ENCODE measurements at places on chromosomes 1 and 21. TPM values are rescaled to one million over a fixed set of nuclear protein-coding genes. Genes with fewer than 3 reads are reported as not detected.

DNA sequence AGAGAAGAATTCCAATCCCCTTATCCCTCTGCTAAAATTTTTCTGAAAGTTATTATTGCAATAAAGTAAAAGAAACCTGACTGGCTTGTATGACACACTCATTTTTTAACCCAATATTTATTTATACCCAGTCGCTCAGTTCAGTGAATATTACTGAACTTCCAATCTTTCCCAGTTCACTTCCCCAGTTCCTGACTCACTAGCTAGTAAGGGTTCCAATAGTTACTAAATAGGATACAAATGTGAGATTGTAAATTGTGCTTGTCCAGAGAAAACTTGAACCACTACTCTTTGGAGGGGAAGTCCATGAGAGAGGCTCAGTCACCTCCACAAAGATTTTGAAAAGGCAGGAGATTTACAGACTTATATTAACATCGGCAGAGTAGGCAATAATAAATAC lies 31.4 kb downstream of the PRDX6 start:
- no peaks in the 10 kb centered on the region for H3K27me3 ChIP-seq
- no peak for DNase-seq
- no peaks in the 10 kb centered on the region for H3K36me3 ChIP-seq
- no peak overlapping the region for H3K27ac ChIP-seq
- H3K4me1 ChIP-seq: no peaks in the 10 kb centered on the region

GRCh38 chr1:35768350-35769187 lies 1.2 kb downstream of the CLSPN start:
- no peaks in the 10 kb centered on the region for H3K36me3 ChIP-seq
- peaks cover 4% of the 10 kb centered on the region for H3K4me1 ChIP-seq
- H3K4me3 ChIP-seq: peak overlapping the region; percentile 60

GRCh38 chr1:29651246-29651645 lies 414.9 kb downstream of the PTPRU start:
- no peak for DNase-seq
- no peaks in the 10 kb centered on the region for H3K4me1 ChIP-seq
- H3K27ac ChIP-seq: no peak overlapping the region
- H3K27me3 ChIP-seq: no peaks in the 10 kb centered on the region
- no peaks in the 10 kb centered on the region for H3K36me3 ChIP-seq

GRCh38 chr1:44208226-44208625 lies 5.0 kb upstream of the DMAP1 start:
- H3K27me3 ChIP-seq: no peaks in the 10 kb centered on the region
- H3K27ac ChIP-seq: no peak overlapping the region
- H3K36me3 ChIP-seq: no peaks in the 10 kb centered on the region
- DNase-seq: no peak

DNA sequence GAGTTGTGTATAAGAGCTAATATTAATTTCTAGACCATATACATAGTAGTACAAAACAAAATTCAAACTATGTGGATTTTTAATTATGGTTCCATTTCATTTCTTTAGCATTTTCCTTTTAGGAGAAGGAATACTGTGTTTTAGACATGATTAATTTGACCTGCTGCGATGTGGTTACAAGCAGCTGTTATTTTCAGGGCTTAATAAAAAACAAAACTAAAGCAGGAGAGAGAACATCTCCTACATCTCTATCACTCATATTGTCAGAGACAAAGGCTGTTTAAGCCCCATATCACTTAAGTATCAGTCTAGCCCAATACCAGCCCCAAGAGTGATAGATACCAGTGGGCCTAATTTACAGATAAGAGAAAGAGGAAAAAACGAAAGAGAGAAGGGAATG lies 47.6 kb downstream of the ILDR2 start:
- no peaks in the 10 kb centered on the region for H3K27me3 ChIP-seq
- H3K27ac ChIP-seq: no peak overlapping the region
- H3K36me3 ChIP-seq: no peaks in the 10 kb centered on the region
- H3K4me3 ChIP-seq: no peak overlapping the region

GRCh38 chr1:193569096-193569982 lies 382.9 kb upstream of the B3GALT2 start:
- H3K4me3 ChIP-seq: no peak overlapping the region
- H3K27ac ChIP-seq: no peak overlapping the region
- H3K36me3 ChIP-seq: no peaks in the 10 kb centered on the region

- H3K36me3 ChIP-seq: no peaks in the 10 kb centered on the region
- no peaks in the 10 kb centered on the region for H3K4me1 ChIP-seq
- no peak overlapping the region for H3K4me3 ChIP-seq
- DNase-seq: no peak
- H3K27ac ChIP-seq: no peak overlapping the region
These were observed 154.8 kb downstream of the C1orf21 start for GRCh38 chr1:184541537-184542152.

DNA sequence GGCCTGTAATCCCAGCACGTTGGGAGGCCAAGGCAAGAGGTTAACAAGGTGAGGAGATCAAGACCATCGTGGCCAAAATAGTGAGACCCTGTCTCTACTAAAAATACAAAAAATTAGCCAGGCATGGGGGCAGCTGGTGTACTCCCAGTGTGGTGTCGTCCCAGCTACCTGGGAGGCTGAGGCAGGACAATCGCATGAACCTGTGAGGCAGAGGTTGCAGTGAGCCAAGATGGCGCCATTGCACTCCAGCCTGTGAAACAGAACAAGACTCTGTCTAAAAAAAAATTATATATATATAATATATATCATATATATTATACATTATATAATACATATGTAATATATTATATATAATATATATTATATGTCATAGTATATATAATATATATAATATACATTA lies 249.2 kb upstream of the TPTE start:
- no peak overlapping the region for H3K27ac ChIP-seq
- H3K36me3 ChIP-seq: no peaks in the 10 kb centered on the region
- DNase-seq: no peak
- H3K27me3 ChIP-seq: no peaks in the 10 kb centered on the region

ABCA4 gene
- total RNA-seq: not detected

DNA sequence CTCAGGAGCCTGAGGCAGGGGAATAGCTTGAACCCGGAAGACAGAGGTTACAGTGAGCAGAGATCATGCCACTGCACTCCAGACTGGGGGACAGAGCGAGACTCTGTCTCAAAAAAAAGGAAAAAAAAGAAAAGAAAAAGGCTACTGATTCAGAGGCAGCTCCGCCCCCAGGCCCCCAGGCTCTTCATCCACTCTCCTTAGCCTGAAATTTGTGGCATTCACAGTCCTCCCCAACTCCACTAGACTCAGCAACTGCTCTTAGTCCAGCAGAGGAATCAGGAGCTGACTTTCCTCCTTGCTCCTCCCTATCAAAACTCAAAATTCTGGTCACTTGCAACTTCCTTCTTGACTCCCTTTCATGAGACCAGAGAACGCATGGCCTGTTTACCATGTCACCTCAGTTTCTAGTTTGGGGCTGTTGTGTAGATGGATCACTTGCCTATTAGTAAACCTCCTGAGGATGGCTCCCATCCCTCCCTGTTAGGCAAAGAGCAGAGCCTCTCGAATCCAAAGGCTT lies 27.1 kb downstream of the PCAT6 start:
- H3K27me3 ChIP-seq: no peaks in the 10 kb centered on the region
- no peak overlapping the region for H3K4me3 ChIP-seq
- no peak for DNase-seq
- H3K36me3 ChIP-seq: no peaks in the 10 kb centered on the region
- H3K4me1 ChIP-seq: no peaks in the 10 kb centered on the region

- no peaks in the 10 kb centered on the region for H3K4me1 ChIP-seq
- H3K4me3 ChIP-seq: no peak overlapping the region
These were observed 152.2 kb downstream of the TNR start for GRCh38 chr1:175591083-175591743.

- H3K27me3 ChIP-seq: peaks cover 5% of the 10 kb centered on the region
- H3K4me1 ChIP-seq: peaks cover 8% of the 10 kb centered on the region
- H3K27ac ChIP-seq: no peak overlapping the region
- DNase-seq: no peak
- peak overlapping the region; percentile 19 for H3K4me3 ChIP-seq
These were observed 10.9 kb downstream of the LRRC71 start for GRCh38 chr1:156931211-156931952.

DNA sequence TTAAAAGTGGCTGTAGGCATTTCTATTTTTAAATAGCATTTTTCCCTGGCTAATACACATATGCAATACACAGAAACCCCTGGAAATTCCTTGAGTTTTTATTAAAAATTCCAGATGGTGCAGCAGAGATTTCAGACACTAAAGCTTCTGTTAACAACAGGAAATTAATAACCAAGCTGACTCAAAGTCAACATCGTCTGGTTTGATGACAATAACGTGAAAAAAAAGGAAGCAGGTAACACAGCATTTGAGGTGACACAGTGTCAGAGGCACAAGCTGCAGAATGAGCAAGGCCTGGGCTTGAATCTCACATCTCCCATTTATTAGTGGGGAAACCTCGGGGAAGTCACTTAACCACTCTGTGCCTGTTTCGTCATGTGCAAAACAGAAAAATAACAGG lies 64.6 kb upstream of the GJB5 start:
- no peak overlapping the region for H3K27ac ChIP-seq
- no peaks in the 10 kb centered on the region for H3K27me3 ChIP-seq
- no peak for DNase-seq
- no peak overlapping the region for H3K4me3 ChIP-seq

GRCh38 chr1:3244025-3244926 lies 175.3 kb downstream of the PRDM16 start:
- H3K27me3 ChIP-seq: no peaks in the 10 kb centered on the region
- H3K4me1 ChIP-seq: peaks cover 6% of the 10 kb centered on the region
- H3K36me3 ChIP-seq: peaks cover 20% of the 10 kb centered on the region
- no peak for DNase-seq
- peak overlapping the region; percentile 44 for H3K27ac ChIP-seq

- H3K27me3 ChIP-seq: no peaks in the 10 kb centered on the region
- H3K36me3 ChIP-seq: no peaks in the 10 kb centered on the region
- no peak overlapping the region for H3K4me3 ChIP-seq
- H3K27ac ChIP-seq: no peak overlapping the region
- H3K4me1 ChIP-seq: no peaks in the 10 kb centered on the region
- DNase-seq: no peak
These were observed 442.0 kb upstream of the RUNX1 start for GRCh38 chr21:35491114-35491513.

- no peaks in the 10 kb centered on the region for H3K27me3 ChIP-seq
- H3K4me3 ChIP-seq: no peak overlapping the region
- peaks cover 9% of the 10 kb centered on the region for H3K36me3 ChIP-seq
- H3K4me1 ChIP-seq: no peaks in the 10 kb centered on the region
- no peak overlapping the region for H3K27ac ChIP-seq
These were observed 30.5 kb downstream of the MROH7 start for GRCh38 chr1:54671985-54672608.

GRCh38 chr1:65276197-65276939 lies 33.0 kb upstream of the DNAJC6 start:
- no peak overlapping the region for H3K4me3 ChIP-seq
- DNase-seq: no peak
- no peak overlapping the region for H3K27ac ChIP-seq
- no peaks in the 10 kb centered on the region for H3K36me3 ChIP-seq
- no peaks in the 10 kb centered on the region for H3K4me1 ChIP-seq
- H3K27me3 ChIP-seq: no peaks in the 10 kb centered on the region

- peaks cover 15% of the 10 kb centered on the region for H3K4me1 ChIP-seq
- peaks cover 10% of the 10 kb centered on the region for H3K36me3 ChIP-seq
- peak; percentile 81 for DNase-seq
- peak within 1 kb of the TSS; percentile 70 for H3K4me3 ChIP-seq
- H3K27me3 ChIP-seq: no peaks in the 10 kb centered on the region
These were observed at the start of gene TMEM35B for GRCh38 chr1:34984793-34985608. Gene TMEM35B, minus strand, starts transcription at chr1:34985347. Its CDS starts 42 bp downstream, at chr1:34985305.

- H3K27me3 ChIP-seq: no peaks in the 10 kb centered on the region
- H3K36me3 ChIP-seq: no peaks in the 10 kb centered on the region
- DNase-seq: no peak
- peak overlapping the region; percentile 71 for H3K27ac ChIP-seq
- H3K4me1 ChIP-seq: peaks cover 60% of the 10 kb centered on the region
These were observed 9.2 kb downstream of the TP53BP2 start for GRCh38 chr1:223836586-223836985.

OR2T27 gene
- not detected for total RNA-seq

DNA sequence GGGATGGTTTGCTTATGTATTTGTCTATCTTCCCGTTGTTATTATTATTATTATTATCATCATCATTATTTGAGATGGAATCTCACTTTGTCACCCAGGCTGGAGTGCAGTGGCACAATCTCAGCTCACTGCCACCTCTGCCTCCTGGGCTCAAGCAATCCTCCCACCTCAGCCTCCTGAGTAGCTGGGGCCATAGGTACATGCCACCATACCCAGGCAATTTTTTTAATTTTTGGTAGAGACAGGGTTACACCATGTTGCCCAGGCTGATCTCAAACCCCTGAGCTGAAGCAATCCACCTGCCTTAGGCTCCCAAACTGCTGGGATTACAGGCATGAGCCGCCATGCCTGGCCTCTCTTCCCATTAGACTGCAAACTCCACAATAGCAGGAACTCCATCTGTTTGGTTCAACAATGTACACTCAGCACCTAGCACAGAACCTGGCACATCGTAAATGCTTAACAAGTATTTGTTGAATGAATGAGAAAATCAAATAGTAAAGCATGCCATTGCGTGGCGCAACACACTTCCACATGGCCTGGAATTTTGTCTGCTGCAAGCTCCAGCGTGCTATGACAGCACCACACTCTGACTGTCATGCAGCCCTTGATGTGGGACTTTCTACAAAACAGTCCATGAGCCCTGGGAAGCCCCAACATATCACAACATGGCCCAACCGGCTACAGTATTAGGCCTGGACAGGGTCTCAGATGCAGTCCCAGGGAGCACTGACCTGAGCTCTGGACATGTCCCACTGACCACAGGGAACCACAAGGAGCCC lies 3.8 kb upstream of the TINAGL1 start:
- peak overlapping the region; percentile 97 for H3K27ac ChIP-seq
- no peaks in the 10 kb centered on the region for H3K27me3 ChIP-seq
- H3K4me1 ChIP-seq: peaks cover 18% of the 10 kb centered on the region
- no peak overlapping the region for H3K4me3 ChIP-seq

TMPRSS15 gene
- total RNA-seq: not detected

- H3K36me3 ChIP-seq: no peaks in the 10 kb centered on the region
- no peak for DNase-seq
- H3K4me3 ChIP-seq: no peak overlapping the region
- H3K27me3 ChIP-seq: no peaks in the 10 kb centered on the region
- no peaks in the 10 kb centered on the region for H3K4me1 ChIP-seq
These were observed 69.3 kb upstream of the WARS2 start for GRCh38 chr1:119209596-119210295.

DPT gene
- 12.3 TPM for total RNA-seq

KLHDC7A gene
- not detected for total RNA-seq

CROCC gene
- 27.0 TPM for total RNA-seq

- H3K4me3 ChIP-seq: no peak overlapping the region
- H3K27me3 ChIP-seq: no peaks in the 10 kb centered on the region
- no peak for DNase-seq
- H3K27ac ChIP-seq: no peak overlapping the region
- H3K4me1 ChIP-seq: no peaks in the 10 kb centered on the region
- no peaks in the 10 kb centered on the region for H3K36me3 ChIP-seq
These were observed 11.2 kb upstream of the FGGY start for GRCh38 chr1:59285691-59286090.

VWA5B1 gene
- not detected for total RNA-seq

Measured in ascending aorta (tissue), 2 donors.